ENCODE measurements at places on chromosomes 3 and 15.

DNA sequence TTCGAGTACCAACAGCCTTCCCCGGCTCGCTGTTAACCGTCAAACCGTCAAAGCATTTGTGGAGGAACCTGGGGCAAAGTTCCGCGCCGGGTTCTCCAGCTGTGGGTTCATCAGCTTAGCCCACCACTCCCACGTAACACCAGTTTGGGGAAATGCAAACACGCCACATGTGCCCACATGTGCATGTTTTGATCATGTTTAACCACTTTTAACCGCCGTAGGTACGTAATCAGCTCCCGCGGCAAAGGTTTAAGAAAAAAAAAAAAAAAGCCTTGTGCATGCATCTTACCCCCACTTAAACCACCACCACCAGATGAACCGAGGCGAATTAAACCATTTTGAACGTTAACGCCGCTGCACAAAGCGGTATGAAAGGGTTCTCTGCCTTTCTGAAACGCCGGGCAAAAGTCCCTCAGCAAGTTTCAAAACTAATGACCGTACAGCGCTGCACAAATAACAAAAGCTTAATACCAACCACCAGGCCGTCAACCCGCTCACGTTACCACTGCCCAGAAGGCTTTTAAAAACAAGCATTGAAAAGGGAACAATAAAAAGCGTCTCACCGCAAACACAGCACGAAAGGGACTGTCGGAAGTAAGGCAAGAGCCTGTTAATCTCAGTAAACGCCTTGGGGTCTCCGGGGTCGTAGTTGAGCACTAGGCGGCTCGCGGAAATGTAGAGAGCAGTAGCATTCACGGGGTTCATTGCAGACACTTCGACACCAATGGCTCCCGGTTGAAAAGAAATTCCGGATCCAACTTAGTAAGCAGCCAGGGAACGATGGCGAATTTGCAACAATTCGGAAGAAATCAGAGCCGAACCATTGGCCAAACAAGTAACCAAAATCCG lies 1.5 kb downstream of the MSL2 start:
- peak; percentile 85 for DNase-seq

DNA sequence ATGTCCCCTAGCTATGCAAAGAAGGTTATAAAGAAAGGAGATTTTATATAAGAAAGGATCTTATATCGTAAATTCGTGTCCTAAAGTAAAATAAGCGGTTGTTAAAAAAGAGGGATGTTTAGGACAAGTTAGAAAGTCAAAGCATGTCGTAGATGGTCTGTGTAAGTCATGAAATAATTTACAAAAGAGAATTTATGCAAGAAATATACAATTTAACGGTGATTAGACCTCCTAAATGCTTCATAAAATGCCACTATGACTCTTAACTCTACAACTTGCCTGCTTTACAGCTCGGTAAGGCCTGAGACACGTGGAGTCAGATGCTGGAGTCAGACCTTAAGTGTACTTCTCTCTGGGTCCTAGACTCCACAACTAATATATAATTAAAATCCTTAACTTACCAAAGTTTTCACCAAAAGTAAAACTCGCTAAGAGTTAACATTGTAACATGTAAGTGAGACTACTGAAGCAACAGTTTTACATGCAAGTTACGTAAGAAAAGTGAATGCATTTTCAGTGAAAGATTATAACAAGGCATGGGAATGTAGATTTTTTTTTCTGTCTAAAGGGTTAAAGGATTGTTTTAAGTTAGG lies 13.3 kb upstream of the SRPRB start:
- DNase-seq: no peak

DNA sequence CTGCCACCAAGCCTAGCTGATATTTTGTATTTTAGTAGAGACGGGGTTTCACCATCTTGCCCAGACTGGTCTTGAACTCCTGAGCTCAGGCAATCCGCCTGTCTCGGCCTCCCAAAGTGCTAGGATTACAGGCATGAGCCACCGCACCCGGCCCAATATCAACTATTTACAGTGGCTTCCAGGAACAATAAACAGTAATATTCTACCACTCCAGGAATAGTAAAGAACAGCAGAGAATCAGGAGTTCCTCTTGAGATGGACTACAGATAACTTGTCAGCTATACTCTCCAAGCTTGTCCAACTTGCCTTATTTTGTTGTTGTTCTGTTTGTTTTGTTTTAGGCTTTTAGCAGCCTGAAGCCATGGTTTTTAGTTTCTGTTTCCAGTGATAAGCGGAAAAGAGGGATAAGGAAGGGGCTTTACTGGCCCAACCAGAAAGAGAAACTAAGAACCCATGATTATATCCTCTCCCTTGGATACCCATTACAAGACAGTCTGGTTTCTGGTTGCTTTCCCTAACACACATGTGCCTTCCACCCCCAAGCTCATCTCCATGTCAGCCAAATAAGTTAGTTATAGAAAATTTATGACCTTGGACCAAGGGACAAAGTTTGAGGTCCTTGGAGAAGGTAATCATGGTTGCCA lies 36.7 kb downstream of the ARHGEF3 start:
- no peak for DNase-seq

DNA sequence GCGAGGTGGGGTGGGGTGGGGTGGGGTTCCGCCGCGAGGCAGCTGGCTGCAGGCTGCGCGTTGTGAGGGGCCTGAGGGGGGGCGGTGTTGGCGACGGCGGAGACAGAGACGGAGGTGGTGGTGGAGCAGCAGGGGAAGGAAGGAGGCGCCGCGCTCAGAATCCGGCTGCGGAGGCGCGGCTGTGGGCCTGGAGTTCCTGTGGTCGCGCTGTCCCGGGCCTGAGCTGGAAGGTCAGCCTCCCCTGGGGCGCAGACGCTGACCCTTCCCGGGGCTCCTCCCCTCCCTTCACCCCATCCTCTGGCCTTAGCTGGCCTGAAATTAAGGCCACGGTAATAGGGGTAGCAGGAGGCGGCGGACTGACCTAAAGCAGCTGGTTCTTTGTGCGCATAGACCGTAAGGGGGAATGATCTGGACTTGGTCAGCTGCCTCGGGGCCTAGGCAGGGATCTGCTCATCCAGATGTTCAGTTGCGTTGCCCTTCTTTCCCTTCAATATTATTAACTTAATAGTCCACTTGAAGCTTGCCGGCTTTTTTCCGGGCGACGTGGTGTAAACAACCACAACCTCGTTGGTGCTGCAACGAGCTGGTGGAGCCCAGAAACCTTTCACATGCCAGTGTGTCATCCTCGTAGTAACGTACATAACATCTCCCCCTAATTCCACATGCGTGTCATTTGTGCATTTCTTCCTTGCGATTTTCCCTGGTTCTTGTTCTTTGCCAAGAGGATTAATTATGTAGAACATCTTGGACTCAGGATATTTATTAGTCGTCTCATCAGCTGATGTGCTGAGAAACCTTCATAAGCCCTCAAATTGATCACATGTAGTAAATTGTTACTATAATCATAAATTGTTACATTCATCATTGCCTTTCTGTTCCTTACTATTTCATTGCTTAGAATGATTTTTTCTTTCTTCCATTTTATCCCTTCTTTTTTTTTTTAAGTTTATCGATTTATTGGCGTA lies 626 bp downstream of the SEC62 start:
- peak; percentile 70 for DNase-seq

GRCh38 chr3:17307887-17308286 lies 423.1 kb downstream of the PLCL2 start:
- no peak for DNase-seq

Measured in suppressor macrophage (primary cell).